ENCODE measurements at places on chromosomes 6 and 20.

DNA sequence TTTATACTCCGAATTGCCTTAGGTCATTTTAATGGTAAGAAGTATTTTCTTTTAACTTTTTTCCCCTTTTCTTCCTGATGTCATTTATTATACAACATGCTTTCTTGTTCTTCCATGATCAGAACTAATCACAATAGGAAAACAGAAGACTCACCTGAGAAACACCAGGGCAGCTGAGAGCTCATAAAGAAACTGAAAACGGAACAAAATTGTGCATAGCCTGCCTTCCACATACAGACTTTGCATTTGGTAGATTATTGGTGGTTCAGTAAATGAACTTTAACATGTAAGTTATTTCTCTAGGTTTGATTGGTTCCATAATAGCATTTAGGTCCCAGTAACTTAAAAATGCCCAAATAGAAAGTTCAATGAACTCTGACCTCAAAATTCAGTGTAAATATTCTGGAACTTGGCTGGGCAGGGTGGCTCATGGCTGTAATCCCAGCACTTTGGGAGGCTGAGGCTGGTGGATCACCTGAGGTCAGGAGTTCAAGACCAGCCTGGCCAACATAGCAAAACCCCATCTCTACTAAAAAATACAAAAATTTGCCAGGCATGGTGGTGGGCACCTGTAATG, 161.1 kb upstream of the DTNBP1 start:
- DNase-seq = no peak

GRCh38 chr6:107578642-107579341, 88.9 kb downstream of the SOBP start:
- no peak for DNase-seq

GRCh38 chr6:158662954-158663624, 13.2 kb downstream of the SYTL3 start:
- DNase-seq = no peak

DNA sequence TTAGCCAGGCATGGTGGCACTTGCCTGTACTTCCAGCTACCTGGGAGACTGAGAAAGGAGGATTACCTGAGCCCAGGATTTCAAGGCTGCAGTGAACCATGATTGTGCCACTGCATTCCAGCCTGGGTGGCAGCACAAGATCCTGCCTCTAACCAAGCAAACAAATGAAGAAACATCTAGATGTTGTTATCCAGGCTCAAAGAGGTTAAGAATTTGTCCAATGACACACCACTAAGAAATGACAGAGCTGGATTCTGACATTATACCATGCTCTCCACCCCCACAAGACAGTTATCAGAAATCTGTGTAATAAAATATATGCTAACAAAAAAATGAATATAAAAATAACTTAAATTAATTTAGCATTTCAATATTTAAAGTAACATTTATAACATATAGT, 925.5 kb upstream of the SLC35B3 start:
- DNase-seq = peak; percentile 63

DNA sequence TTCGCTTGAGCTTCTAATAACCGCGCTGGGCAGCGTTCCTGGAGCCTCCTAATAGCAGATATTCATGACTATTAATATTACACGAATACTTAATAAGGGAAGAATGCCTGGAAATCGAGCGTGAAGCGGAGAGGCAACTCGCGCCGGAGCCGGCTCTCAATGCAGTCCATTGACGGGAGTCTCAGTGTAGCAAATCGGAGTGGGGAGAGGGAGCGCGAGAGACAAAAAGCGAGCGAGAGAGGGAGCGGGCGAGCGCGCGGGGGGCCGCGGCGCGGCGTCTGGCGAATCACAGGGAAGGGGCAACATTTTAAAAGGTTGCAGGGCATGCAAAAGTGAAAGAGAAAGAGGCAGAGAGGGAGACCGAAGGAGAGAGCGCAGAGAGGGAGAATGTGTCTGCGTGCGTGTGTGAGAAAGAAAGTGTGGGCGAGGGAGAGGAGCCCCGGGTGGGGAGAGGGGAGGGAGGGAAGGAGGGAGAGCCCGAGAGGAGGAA, 2.9 kb downstream of the TFAP2A start:
- peak; percentile 20 for DNase-seq

DNA sequence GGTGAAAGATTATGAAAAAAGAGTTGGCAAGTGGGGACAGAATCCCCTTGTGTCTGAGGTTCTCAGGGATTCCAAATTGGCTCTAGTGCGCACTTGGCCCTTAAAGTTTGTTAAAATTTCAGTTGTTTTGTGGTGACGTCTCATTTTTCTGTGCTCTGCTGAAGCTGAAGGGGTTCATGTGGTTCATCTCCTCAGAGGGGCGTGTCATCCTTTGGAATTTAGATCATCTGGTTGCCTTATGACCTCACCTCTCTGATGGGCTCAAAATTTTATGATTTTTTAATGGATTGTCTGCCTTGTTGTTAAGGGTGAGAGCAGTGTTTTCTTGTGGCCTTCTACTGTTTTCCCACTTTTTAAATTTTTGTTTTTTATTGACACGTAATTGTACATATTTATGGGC, 20.3 kb downstream of the CYB5R4 start:
- DNase-seq = no peak

DNA sequence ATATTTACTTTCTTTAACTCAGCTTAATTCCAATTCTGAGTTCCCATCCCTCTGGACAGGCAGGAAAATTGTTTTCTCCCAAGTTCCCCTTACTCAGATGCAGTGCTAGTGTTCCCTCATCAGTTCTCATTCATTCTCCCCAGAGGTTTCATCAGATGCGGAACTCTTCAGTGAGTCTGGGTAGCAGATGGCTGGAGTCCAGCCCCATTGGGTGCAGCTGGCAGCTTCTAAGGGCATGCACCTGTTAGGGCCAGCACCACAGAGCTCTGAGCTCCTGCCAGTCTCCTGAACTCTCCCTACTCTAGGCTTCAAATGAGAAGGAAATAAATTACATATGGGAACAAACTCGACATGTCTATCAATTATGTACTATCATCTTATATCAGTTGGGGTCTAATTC, 76.6 kb downstream of the SOD2 start:
- DNase-seq = no peak
